ENCODE measurements at places on chromosomes 7 and 10. TPM values are rescaled to one million over a fixed set of nuclear protein-coding genes. Genes with fewer than 3 reads are reported as not detected.

Gene ZNF775
- 2.2 TPM for polyA plus RNA-seq

Gene SPDYE2
- not detected for polyA plus RNA-seq

Gene CALHM1
- not detected for polyA plus RNA-seq

Gene BMPR1A
- polyA plus RNA-seq: 32.7 TPM

Gene TEX47
- polyA plus RNA-seq: not detected

Gene SYT15B
- polyA plus RNA-seq: 0.11 TPM

Gene RBM20
- 0.15 TPM for polyA plus RNA-seq

Gene WNT8B
- not detected for polyA plus RNA-seq

Gene DNAJC30
- 6.4 TPM for polyA plus RNA-seq

Gene ZNF488
- 0.16 TPM for polyA plus RNA-seq

Gene NEUROD6
- not detected for polyA plus RNA-seq

Gene TBX20
- not detected for polyA plus RNA-seq

Gene EGFR
- 59.0 TPM for polyA plus RNA-seq

Gene SKIDA1
- 0.62 TPM for polyA plus RNA-seq

Gene DOCK4
- polyA plus RNA-seq: 12.6 TPM

Gene HOXA9
- polyA plus RNA-seq: 0.78 TPM

Gene LIPM
- not detected for polyA plus RNA-seq

Gene MORN4
- polyA plus RNA-seq: 16.0 TPM

Gene ABCC2
- 0.29 TPM for polyA plus RNA-seq

Gene ITPRID1
- not detected for polyA plus RNA-seq

Gene FBXO24
- polyA plus RNA-seq: 0.29 TPM

Gene CCL26
- polyA plus RNA-seq: not detected

Gene NODAL
- not detected for polyA plus RNA-seq

Gene PGAM1
- 459 TPM for polyA plus RNA-seq

Gene POR
- 39.0 TPM for polyA plus RNA-seq

Gene LIPK
- not detected for polyA plus RNA-seq

Gene LHFPL3
- polyA plus RNA-seq: not detected

Gene PBLD
- 1.2 TPM for polyA plus RNA-seq

Gene NFE2L3
- 50.2 TPM for polyA plus RNA-seq

Gene PRDX3
- polyA plus RNA-seq: 373 TPM

Gene HOXA10
- 0.47 TPM for polyA plus RNA-seq

Gene MSMB
- polyA plus RNA-seq: not detected

Gene NUTM2A
- polyA plus RNA-seq: 0.06 TPM
